Activated CD4-positive, alpha-beta T cell treated with anti-CD3 and anti-CD28 coated beads, Interleukin-2, amount 50 U/mL, for 16 hours (primary cell): ENCODE measurements at places on chromosomes 7 and 10.
A peak's percentile ranks its signal among the peaks of the same experiment; 100 is the strongest.

- DNase-seq: no peak
These were observed 23.5 kb downstream of the UPP1 start for GRCh38 chr7:48112401-48113165.

GRCh38 chr10:7968510-7969112 lies 85.9 kb upstream of the GATA3 start:
- DNase-seq: no peak

DNA sequence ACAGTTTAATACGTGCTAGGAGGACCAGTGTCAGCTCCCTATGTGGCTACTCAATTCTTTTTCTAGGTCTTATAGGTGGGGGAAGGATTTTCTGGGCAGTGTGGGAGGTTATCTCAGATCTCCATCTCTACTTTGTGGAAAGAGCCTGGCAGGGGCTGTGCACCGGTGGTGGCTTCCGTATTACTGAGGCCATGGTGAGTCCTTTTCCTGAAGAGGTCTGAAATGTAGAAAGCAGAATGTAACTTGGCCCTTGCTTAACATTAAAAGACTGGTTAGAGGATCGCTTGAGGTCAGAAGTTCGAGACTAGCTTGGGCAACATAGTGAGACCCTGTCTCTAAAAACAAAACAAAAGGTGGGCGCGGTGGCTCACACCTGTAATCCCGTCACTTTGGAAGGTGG lies 2.7 kb upstream of the TPST1 start:
- DNase-seq: no peak

DNA sequence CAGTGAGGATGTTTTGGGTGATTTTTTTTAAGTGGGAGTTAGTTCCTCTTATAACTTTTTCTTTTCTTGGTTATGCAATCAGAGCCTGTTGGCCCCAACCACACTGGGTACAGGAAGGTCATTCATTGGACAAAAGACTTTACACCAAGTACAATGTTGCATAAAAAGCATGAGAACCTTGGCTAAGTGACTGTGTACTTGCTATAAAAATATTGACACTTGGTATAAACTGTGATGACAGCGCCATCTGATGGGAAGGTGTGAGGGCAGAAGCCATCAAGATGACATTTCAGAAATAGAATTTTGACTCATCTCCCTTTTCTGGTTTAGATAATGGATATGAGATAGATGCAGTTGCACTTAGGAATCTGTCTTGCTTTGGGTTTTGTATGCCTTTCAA lies 126.4 kb upstream of the CCDC6 start:
- peak; percentile 53 for DNase-seq

GRCh38 chr10:20281579-20281978 lies 465.3 kb downstream of the PLXDC2 start:
- no peak for DNase-seq

- DNase-seq: peak; percentile 79
These were observed 7.5 kb downstream of the AGK start for GRCh38 chr7:141558544-141559183.

GRCh38 chr10:104333032-104333727 lies 5.1 kb downstream of the ITPRIP start:
- no peak for DNase-seq
